ENCODE measurements at places on chromosomes 11 and 22.
A peak's percentile ranks its signal among the peaks of the same experiment; 100 is the strongest.

GRCh38 chr11:75478783-75479596 lies 46.0 kb upstream of the KLHL35 start:
- no peak for DNase-seq

GRCh38 chr22:30294066-30294465 lies 4.8 kb upstream of the CASTOR1 start:
- no peak for DNase-seq

DNA sequence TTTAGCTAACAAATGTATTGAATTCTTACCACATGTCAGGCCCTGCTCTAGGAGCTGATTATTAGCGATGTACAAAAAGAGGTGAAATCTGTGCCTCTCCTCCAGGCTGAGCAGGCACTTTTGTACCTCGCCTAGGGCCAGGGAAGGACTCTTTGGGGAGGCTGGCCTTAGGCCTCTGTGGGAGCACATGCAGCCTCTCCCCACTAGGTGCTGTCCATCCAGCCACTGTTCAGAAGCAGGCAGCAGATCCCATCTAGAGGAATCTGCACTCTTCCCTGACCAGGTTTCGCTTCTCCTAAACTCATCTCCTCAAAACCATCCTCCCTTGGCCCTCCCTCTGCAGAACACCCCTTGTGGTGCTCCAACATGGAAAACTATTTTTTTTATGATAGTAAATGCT lies 51.9 kb upstream of the WT1 start:
- DNase-seq, result peak; percentile 3

DNA sequence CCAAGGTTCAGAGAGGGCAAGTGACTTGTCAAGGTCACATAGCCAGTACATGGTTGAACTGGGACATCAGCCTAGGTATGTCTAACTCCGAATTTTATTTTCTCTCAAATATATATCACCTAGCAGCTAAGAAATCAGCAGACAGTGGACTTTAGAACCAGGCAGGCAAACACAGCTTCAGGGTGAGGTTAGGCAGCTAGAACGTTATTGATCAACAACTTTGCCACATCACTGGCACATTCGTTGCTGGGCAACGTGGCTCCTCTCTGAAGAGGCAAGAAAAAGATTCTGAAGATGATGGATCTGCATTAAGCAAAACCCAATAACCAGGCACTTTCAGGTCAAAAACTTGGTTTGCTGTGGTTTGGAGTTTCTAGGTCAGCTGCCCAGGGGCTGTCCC lies 258.0 kb downstream of the KIRREL3 start:
- no peak for DNase-seq

- no peak for DNase-seq
Observed at GRCh38 chr11:105935791-105936190, 86.2 kb downstream of the MSANTD4 start.

Measured in SK-N-DZ (cell line).